Stimulated activated CD8-positive, alpha-beta memory T cell treated with anti-CD3 and anti-CD28 coated beads, Interleukin-12 subunit alpha, Interleukin-12 subunit beta, amount 100 ng/mL, for 1 hour (primary cell): ENCODE measurements at places on chromosomes 12 and 14.

DNA sequence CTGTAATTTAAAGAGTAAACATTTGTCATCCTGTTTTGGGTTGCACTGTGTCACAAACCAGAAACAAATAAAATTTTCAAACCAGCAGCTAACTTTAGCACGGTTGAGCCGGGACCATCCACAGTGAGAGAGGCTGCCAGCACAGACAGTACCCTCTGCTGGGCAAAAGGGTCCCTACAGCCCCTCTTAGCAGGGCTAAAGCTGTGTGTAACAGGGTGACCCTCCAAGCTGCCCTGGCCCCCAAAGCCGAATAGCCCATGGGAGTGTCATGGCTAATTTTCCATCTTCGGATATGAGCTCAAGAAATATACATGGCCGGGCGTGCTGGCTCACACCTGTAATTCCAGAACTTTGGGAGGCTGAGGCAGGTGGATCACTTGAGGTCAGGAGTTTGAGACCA, 157.1 kb upstream of the GRIN2B start:
- DNase-seq: no peak

- no peak for DNase-seq
These were observed 364.1 kb upstream of the E2F7 start for GRCh38 chr12:77429426-77429825.

GRCh38 chr14:51024377-51024776, 70.5 kb downstream of the TRIM9 start:
- no peak for DNase-seq

GRCh38 chr14:31265701-31266398, 58.3 kb upstream of the HECTD1 start:
- DNase-seq: no peak

GRCh38 chr14:37855871-37856270, 260.4 kb downstream of the TTC6 start:
- no peak for DNase-seq

DNA sequence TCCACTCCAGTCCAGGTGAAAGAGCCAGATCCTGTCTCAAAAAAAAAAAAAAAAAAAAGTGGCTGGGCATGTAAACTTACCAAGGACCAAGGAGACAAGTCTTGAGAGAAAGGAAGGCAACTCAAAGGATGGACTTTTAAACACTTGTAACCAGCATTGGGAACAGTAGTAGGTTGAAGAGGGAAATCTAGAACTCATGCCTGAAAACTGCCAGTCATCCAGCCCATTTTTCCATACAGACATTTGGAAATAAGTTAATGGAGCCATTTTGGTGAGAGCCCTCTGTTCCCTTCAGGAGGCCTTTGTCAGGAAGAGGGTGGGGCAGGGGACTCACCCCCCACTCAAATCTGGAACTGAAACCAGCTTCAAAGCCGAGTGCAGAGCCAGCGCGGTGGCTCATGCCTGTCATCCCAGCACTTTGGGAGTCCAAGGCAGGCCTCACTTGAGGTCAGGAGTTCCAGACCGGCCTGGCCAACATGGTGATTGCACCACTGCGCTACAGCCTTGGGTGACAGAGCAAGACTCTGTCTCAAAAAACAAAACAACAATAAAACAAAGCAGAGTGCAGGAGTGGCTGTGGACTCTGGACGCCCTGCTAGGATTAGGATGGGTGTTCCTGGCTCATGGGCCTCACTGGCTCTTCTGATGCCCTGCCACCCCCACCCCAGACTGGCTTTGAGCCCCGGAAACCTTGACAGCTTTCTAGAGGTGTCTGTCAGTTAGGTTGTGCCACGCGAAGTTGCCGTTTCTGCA, 1.6 kb upstream of the MLXIP start:
- no peak for DNase-seq

- DNase-seq: no peak
These were observed 4.7 kb upstream of the KRT77 start for GRCh38 chr12:52708010-52708409.

DNA sequence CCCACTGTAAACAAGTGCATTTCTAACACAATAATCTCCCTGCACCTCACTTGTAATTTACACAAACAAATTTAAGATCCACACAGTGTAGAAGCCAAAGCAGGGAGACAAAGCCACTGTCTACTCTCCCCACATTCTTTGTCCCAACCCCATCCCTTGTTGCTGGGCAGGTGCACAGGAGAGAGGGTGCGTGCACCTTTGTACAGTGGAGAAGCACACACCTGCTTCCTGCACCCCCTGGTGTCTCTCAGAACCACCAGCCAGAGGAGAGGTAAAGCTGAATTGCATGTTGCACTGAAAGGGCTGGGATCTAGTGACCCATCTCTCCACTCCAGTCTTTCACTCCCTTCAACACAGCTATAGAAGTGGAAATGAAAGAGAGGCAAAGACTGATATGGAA, 51.4 kb upstream of the IFNG-AS1 start:
- no peak for DNase-seq

GRCh38 chr12:56590237-56590830, 39.8 kb downstream of the BAZ2A start:
- DNase-seq: no peak
